ENCODE measurements at places on chromosomes 7 and 10.
A peak's percentile ranks its signal among the peaks of the same experiment; 100 is the strongest.

DNA sequence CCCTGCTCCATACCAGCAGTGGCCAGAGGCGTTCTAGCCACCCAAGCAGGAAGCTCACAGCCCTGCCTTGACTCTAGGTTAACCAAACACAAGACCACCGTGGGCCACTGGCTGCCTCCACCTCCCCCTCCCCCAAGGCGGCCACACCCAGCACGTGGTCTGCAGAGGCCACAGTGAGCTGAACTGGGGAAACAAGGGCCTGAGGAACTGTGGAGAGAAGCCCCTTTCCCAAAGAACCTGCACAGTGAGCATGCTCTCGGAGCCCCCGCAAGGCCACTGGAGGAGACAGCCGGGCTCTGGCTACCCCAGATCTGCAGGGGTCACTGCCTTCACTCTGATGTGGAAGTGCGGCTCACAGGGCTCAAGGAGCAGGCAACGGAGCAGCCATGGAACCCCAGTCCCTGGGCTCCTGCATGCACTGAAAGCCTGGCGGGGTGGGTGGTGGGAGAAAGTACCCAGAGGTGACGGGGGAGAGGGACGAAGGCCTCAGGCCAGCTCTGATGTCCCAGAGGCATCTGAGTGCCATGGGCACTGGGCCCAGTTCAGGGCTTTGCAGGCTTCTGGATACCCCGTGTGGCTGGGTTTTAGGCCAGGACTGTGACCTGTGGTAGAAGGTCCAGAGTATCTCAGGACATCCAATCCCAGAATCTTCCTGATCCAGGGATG lies 189.2 kb downstream of the EBF3 start:
- DNase-seq = no peak

- DNase-seq = no peak
Measured at GRCh38 chr10:105494303-105494702, 853.2 kb downstream of the SORCS3 start.

- DNase-seq = no peak
Measured at GRCh38 chr7:144032985-144033709, 15.6 kb upstream of the OR2A5 start.

DNA sequence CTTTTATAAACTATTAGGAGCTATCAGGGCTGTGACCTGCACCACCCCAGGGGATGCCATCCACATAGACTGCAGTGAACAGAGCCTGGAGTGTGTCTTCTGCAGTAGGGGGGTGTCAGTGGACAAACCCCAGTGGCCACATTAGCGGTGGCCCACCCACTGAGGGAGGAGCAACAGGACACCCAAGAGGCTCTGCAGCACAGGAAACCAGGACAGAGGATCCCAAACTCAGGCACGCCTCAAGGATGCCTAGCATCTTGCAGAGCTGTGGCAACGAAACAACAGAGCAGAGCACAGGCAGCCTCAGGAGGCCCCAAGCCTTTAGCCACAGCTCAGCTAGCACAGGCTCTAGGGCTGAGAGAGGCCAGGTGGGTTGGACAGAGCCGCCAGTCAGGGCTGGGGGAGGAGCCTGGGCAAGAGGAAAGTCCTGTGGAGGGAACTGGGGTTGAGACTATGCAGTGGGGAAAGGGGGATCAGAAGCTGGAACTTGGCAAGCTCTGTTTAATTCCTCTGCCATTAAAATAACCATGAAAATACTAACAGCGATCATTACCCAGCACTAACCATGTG lies 53.8 kb downstream of the GRID1 start:
- no peak for DNase-seq

GRCh38 chr7:139651914-139652313 lies 125.9 kb downstream of the HIPK2 start:
- DNase-seq = no peak

- no peak for DNase-seq
Measured at GRCh38 chr7:159141660-159142059, 3.0 kb downstream of the VIPR2 start.

DNA sequence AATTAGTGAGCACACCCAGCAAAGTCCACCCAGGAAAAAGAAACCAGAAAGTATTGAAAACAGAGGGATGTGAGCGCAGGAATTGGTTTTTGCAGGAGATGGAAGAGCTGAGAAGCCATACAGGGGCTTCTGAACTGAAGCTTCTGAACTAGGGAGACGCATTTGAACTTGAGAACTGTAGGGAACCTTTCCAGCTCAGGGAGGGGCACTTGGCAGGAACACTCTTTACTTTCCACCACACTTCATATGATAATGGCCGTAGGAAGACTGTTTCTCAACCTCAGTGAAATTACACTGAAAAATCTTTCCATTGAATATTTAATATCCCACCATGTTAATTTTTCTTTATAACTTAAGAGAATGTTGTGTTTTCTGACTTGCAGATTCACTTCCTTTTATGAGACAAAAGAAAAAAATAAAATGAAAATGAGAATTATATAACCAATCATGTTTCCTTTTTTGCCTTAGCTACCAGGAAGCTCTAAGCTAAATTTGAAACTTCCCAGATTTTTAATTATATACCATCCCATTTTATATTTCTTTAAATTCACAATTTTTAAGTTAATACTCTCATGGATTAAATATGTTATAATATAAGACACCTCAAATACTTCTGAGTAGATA lies 98.3 kb upstream of the TCF7L2 start:
- no peak for DNase-seq

DNA sequence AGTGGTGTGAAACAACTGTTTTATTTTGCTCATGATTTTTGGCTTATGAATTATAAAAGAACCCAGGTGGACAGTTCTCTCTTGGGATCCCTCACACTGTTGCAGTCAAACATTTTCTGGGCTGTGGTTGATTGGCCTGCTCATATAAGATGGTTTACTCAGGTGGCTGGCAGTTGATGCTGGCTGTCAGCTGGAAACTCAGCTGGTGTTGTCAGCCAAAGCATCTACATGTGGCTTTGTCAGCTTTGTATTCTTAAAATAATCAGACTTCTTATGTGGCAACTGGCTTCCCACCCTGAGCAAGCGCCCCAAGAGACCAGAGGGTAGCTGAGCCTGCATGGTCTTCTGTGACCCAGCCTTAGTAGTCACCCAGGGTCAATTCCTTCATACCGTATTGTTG lies 534.7 kb downstream of the NRG3 start:
- no peak for DNase-seq

DNA sequence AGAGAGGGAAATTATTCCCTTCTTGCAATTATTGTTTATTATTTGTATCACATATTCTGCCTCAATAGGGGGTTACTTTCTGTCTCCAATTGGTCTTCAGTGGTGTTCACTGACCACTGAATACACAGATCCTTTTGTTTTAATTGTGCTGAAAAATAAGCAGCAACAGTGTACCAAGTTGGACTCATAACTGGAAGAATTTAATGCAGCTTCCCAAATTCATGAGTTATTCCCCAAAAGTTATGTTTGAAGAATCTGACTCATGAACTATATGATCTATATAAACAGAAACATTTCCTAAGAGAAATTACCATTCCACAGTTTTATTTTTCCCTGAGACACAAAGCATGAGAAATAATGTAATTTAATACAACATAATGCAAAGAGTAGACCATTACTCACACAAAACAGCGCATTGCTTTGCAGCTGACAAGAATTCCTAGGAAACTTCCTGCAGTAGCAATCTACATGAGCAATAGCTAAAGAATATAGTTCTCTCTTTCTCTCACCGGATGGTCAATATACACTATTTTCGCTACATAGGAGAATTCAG lies 479.2 kb downstream of the HTR7 start:
- DNase-seq = peak; percentile 42

- DNase-seq = no peak
Measured at GRCh38 chr10:37314350-37314749, 189.0 kb downstream of the ANKRD30A start.

DNA sequence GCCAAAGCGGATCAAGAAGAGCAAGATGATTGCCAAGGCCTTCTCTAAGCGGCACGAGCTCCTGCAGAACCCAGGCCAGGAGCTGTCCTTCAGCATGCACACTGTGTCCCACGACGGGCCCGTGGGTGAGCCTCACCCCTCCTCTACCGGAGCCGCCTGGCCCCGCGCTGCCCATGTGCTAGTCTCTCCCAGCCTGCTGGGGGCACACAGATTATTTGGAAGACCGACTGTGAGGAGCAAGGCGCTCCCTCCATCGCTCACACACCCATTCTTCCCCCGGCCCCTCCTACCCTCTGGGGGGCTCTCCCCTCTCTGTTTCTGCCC lies 13.9 kb upstream of the AHCYL2 start:
- no peak for DNase-seq

GRCh38 chr7:116443101-116443523 lies 56.4 kb upstream of the CAV2 start:
- DNase-seq = peak; percentile 92

DNA sequence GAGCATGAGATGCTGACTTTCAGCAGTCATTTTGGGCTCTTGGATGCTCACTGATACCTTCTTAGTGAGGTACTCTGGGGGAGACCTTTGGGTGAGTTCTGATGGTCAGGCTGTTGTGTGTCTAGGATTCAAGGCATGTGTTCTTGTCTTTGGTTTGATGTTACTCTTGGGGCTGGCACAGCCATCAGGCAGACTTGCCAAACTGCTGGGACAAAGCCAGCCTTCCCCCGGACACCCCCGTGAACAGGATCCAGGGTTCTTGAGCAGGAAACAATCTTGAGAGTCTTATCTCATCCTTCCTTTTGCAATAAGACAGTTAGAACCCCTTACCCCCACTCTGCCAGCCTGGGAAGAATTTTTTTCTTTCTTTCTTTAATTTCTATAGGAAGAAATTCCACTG lies 42.2 kb downstream of the SUFU start:
- DNase-seq = no peak

DNA sequence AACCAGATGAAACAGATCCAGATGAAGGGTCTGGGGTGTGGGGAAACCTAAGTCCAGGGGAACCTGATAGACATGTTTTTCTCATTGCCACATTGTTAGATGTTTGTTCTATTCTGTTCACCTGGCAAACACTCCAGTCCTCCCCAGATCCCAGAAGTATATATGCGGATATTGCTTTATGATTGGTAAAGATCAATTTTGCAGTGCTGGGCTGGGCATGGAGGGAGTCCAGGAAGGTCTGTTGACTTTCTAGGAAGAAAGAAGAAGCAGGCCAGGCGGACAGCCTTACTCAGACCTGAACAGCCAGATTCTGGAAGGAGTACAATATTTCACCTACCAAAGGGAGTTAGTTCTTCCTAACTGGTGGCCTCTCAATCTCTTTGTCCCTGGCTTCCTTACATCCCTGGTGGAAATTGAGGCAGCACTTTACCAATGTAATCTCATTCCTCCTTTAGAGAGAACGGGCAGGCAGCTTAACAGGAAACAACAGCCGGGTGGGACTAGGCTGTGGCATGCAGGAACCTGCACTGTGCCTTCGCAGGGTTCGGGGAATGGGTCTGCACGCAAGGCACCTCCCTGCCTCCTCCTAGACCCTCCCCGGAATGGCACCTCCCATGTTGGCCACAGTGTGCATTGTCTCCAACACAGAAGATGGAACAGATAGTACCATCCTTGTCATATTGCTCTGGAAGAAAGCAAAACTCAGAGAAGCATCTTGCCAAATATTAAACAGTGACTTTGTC lies 930 bp downstream of the GIMAP6 start:
- no peak for DNase-seq

GRCh38 chr7:26533217-26533616 lies 241.6 kb downstream of the SNX10 start:
- no peak for DNase-seq

DNA sequence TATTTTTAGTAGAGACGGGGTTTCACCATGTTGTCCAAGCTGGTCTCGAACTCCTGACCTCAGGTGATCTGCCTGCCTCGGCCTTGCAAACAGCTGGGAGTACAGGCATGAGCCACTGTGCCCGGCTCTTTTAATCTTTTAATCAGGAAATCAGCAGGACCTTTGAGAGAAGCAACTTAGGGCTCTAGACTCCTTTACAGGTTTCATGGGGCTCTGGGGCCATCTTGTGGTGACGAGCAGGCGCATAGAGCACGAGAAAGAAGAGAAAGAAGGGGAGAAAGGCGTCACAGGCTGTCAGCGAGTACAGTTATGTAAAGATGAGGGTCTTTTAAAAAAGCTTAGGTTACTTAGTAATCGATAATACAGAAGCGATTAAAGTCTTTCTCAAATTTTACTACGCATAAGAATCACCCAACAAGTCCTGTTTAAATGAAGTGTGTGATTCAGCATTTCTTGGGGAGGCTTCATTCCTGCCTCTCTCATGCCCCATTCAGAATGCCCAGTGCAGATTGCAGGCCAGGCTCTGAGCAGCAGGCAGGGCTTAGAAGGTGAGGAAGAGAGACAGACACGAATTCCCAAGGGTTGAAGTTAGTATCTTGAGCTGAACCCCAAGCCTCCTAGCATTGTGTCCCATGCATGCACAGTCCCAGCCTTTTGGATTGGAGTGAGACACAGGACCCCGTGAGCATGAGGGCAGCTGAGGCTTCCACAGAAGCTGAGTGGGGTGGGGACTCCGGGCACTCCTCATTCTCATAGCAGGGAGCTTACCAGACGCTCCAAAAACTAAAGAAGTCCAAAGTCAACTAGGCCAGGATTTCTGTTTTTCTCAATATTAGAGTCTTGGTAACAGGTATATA lies 23.6 kb upstream of the PFKP start:
- DNase-seq = peak; percentile 80

DNA sequence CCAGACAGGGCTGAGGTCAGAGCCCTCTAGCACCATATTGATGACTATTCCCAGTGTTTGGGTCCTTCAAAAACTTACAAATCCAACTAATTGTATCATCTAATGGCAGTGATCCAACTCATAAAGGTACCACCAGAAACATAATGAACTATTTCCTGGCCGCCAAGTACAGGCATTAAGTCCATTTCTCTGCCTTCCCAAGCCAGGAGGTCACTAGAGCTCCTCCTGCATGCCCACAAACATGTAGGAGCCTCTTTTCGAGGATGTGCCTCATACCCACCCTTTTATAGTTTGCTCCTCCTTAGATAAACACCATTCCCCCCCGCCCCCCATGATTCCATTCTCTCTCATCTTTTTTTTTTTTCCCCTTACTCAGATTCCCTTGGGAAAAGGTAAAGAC lies 91.3 kb downstream of the CHN2 start:
- DNase-seq = no peak

- DNase-seq = no peak
Measured at GRCh38 chr10:48683868-48684267, 805 bp upstream of the WDFY4 start.

DNA sequence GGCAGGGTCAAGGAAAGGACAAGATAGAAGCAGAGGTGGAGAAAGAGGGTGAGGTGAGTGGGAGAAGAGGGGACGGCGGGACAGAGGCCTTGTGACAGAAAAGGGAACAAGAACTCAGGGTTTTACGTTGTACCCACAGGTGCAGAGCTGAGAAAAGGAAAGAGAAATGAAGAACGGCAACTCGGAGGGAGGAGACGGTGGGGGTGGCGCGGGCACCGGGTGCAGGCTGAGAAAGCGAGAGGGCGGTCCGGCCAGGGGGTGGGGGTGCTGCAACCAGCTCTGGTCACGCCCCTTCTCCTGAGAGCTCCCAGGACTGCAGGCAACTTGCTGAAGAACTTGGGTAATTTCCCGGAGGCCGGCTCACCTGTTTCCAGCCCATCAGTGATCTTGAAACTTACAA lies 65.3 kb downstream of the CARD11 start:
- peak; percentile 10 for DNase-seq

GRCh38 chr7:44980393-44981034 lies 1.7 kb upstream of the MYO1G start:
- no peak for DNase-seq
